Hematopoietic multipotent progenitor cell treated with erythropoietin and hydrocortisone succinate and interleukin-3 and kit ligand, for 15 days (in vitro differentiated cells): ENCODE measurements at places on chromosomes 16 and 17.
A peak's percentile ranks its signal among the peaks of the same experiment; 100 is the strongest.

GRCh38 chr17:37824534-37825485 is 80.0 kb upstream of the HNF1B start:
- no peak for DNase-seq

DNA sequence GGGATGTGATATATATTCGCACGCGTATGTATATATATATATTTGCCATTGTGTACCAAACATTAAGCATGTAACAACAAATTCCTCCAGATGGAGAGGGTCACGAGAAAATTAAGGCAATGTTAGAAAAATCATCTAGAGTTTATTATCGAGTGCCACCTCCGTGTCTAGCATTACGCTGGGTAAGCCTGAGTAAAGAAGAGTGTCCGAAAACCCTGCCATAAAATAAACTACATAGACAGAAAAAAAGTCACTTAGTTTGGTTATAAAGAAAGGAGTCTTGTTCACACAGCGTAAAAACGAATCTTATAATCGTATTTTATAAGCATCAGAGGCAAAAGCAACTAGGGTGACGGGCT is 644 bp upstream of the RHOT1 start:
- no peak for DNase-seq

GRCh38 chr17:39684369-39685192 is 3.3 kb downstream of the PGAP3 start:
- no peak for DNase-seq

- no peak for DNase-seq
Measured at GRCh38 chr17:38431346-38432145, 3.3 kb downstream of the ARHGAP23 start.

GRCh38 chr16:89184933-89185794 is 13.6 kb downstream of the CDH15 start:
- DNase-seq = no peak

DNA sequence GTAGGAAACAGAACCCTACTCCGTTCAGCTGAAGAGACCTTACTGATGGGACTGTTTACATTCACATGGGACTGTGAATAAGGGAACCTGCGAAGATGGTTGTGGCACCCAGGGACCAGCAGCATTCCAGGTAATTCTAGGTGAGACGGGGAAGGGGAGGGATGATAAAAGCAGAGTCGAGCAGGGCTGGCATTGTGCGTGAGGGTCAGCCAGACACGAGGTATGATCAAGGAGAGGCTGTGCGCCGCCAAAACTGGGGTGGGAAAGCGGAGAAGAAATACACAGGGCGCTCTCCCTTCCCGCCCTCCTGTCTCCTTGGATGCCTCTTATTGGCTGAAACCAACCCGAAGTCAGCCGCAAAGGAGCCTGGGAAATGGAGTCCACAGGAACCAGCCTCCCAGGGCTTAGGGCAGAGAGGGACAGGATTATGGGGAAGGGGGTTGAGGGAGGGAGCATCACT is 38.4 kb upstream of the CSNK2A2 start:
- peak; percentile 72 for DNase-seq

DNA sequence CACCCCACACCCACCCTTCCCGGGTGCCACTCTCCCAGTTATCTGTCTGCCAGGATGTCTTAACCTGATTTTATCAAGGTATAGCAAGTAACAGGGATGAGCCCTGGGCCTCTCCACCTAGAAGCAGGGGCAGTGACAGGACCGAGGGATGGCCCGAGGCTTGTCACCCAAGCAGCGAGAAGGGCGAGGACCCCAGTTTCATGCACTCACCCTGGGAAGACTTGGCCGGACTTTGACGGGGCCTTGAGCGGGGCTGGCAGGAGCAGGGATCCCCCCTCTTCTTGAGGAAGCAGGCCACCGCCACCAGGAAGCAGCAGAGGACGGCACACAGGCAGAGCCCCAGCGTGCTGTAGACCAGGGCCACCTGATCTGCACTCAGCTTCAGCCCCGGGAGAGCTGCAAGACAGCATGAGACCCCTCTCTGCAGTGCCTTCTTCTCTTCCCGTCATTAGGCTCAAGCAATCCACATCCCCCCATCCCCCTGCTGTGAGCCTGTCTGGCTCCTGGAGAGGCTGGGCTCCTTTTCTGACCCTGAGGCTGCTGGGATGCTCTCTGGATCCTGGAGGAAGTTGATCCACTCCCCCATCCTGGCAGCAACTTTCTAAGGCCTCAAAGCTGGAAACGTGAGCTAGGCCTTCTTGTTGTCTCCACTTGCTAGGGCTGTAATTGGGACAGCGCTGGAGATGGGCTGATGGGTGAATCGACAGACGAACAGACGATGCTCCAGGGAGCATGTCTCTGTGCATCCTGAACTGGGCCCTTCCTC is 31.6 kb downstream of the TNFRSF13B start:
- DNase-seq = no peak

- DNase-seq = no peak
Measured at GRCh38 chr17:58043221-58044181, 36.5 kb upstream of the SRSF1 start.

GRCh38 chr17:80842456-80843013 is 149.1 kb upstream of the CHMP6 start:
- no peak for DNase-seq

GRCh38 chr16:24681793-24682192 is 47.7 kb upstream of the TNRC6A start:
- DNase-seq = no peak

GRCh38 chr16:56357241-56357764 is 68.0 kb downstream of the AMFR start:
- no peak for DNase-seq

DNA sequence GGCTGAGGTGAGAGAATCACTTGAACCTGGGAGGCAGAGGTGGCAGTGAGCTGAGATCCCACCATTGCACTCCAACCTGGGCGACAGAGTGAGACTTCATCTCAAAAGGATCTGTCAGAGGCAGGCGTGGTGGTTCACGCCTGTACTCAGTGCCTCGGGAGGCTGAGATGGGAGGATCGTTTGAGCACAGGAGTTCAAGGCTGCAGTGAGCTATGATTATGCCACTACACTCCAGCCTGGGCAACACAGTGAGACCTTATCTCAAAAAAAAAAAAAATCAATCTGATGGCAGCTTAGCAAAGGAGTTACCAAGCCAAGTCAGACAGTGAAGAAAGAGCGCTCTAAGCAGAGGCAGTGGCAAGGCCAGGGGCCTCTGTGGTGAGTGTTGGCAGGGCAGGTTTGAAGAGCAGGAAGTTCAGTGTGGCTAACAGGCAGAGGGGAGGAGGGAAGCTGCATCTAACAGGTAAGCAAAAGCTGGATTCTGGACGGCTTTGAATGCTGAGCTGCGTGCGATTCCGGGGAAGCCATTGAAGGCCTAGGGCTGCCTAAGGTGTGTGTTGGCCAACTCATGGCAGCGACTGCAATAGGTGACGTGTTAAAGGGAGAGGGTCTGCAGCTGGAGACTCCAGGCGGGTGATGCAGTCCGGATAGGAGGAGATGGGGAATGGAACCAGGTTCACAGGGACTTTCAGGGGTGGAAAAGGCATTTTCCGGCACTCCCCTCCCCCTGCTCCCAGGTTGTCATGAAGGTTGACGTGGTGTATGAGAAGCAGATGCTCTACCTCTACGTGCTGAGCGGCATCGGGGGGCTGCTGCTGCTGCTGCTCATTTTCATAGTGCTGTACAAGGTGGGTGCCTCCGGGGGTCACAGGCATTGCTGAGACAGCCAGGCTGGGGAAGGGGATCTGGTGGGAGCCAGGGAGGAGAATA is 7.0 kb downstream of the ZNF768 start:
- DNase-seq = no peak

- DNase-seq = no peak
Measured at GRCh38 chr17:77225265-77225664, 84.5 kb downstream of the SEC14L1 start.

- DNase-seq = no peak
Measured at GRCh38 chr17:35541434-35541833, 4.0 kb upstream of the SLFN12L start.

DNA sequence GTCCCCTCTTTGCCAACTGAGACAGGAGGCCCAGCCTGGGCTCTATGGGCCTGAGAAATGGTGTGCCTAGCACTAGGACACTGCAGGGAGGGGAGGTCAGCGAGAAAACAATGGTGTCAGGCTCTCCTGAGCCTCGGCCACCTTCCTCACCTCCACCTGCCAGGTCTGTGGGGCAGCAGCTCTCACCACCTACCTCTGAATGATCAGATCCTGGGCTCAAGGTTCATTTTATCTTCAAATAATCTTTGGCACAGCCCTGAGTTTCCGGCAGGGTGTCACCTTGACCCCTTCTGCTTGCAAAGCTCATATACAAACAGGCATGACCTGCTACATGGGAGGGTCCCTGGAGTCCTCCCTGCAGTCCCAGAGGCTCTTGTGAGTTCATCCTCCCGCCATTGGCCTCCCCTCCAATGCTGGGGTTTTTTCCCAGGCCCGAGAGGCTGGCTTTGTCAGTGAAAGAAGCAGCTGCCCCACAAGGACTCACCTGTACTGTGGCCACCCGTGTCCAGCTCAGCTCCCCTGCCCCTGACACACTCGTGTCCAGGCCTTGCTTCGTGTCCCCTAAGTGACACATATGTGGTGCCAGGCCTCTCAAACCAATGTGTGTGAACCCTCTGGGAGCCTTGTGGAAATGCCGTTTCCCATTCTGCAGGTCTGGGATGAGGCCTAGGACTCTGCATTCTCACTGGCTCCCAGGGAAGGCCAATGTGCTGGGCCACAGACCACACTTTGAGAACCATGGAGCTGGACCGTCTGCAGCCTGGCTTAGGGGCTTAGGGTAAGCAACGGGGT is 176.8 kb upstream of the CIBAR2 start:
- DNase-seq = no peak

DNA sequence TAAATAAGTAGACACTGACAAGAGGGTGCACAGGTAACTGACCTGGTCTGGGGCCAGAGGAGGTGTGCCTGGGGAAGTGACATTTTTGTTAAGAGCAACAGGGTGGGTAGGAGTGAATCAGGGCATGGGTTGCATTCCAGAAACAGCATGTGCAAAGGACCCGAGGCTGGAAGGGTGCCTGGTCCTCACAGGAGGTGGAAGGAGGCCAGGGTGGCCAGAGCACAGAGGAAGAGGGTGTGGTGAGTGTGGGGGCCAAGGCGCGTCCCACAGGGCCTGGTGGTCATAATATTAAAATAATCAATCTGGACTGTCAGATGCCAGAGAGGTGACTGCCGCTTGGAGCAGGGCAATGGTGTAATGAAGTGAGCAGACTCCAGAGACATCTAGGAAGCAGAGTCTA is 14.3 kb downstream of the ARHGAP23 start:
- no peak for DNase-seq

DNA sequence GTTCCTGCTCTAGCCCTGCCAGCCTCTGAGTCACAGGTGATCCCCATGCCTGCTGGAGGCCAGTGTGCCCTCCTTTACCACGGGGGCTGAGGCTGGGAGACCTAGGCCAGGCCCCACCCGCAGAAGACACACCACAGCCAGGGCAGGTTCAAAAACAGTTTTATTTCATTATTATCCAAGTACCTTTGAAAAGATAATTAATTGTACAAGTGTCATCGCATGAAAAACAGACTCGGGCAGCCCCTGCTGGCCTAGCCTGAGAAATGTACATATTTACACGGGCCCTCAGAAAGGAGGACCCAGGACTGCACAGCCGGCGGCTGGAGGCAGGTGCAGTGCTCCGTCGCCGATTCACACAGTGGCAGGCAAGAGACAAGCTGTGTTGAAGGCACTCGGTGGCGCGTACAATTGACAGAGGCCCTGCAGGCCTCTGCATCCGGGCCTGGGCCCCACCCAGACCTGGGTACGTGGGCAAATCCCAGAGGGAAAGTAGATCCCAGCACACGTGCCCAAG is 4.4 kb downstream of the PDIA2 start:
- no peak for DNase-seq

DNA sequence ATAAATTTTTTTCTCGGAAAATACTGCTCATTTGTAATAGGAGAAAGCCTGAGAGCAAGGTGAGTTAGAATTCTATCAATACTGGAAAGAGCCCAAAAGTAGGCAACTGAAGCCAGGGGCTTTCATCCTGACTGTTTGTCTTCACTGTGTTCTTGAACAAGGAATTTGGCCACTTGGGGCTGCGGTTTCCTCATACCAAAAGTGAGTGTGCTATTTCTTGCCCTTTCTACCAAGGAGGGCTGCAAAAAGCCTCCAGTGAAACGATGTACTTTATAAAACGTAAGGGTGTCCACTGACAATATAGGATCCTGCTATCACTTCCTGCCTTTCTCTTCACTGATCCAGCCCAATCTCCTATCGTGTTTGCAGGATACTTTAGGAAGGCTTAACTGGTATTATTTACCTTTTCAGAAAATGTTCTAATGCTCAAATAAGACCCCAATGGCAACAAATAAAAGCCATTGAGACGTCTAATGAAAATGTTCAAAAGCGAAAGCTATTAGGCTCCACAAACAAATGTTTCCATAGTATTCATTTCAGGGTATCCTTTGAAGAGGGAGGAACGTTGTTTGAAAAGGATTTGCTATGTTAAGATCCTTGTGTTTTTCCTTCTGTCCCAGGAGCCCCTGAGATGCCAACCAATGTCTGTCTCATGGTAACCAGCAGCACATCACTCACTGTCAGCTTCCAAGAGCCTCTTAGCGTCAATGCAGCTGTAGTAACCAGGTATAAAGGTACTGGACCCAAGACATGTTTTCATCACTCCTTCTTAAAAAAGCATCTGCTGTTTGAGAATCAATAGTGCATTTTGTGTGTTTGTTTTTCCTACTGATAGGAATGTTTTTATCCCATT is 219.3 kb upstream of the NOG start:
- no peak for DNase-seq

DNA sequence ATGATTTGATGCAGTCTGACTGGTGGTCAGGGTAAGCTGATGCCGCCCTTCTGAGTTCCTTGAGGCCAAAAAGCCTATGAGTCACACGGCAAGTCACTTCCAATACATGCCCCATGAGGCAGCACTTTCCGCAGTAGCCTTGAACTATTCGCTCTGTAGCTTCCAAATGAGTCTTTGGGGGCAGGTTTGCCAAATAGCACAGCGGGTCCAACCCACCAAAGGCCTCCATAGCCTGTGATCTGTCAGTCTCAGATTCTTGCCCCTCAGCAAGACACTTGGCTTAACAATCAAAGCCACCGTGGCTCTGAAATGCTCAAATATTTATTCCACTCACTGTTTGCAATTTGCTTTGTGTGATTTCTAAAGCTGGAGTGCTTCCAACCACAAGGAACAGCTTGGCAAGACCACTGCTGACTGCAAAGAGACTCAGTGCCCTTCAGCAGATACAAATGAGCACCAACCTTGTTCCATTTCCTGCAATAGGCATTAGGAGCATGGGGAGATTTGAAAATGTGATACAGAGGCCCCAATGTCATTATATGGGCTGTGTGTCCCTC is 45.4 kb downstream of the CLEC19A start:
- DNase-seq = no peak

GRCh38 chr16:54568906-54569807 is 282.6 kb upstream of the IRX3 start:
- no peak for DNase-seq

- DNase-seq = no peak
Measured at GRCh38 chr17:44191369-44191768, 4.6 kb downstream of the TMUB2 start.

- DNase-seq = no peak
Measured at GRCh38 chr17:8121681-8122421, 2.1 kb downstream of the HES7 start.

DNA sequence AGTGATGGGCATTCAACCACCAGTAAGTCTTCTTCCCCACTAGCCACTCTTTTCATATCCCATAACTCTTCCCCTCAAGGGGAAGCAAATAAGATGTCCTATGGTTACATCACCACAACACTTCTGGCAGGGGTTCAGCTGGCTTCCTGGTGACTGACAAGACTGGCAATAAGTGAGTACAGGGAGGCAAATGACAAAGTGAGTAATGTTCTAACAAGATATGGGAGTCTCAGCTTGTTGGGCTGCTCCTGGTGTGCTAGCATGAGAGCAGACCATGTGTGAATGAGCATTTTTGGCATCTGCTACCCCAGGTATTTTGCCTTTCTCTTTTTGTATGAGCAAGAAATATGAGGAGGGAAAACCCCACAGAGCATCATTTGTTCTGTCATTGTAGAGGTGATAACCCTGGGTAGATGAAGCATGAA is 9.9 kb downstream of the TMIGD1 start:
- DNase-seq = no peak
